Substantia nigra (tissue), 51 donors: ENCODE measurements at places on chromosomes 12 and 14.

DNA sequence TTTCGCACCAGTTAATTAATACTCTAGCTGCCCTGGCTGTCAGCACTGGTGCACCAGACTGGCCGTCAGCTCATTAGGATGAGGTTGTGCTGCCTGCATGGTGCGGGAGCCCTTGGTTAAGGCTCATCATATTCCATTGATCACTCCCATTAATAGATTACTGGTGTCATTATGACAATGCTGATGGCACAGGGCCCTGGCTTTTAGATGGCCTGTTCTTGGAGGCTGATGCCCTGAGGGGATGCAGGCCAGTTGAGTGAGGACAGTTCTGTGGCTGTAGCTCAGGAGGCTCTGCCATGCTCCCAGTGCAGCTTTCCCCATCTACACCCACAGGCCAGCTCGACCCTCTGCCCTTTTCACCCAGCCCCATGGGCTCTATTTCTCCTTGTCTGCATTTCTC is 126.6 kb downstream of the PRMT8 start:
- DNase-seq, result no peak

DNA sequence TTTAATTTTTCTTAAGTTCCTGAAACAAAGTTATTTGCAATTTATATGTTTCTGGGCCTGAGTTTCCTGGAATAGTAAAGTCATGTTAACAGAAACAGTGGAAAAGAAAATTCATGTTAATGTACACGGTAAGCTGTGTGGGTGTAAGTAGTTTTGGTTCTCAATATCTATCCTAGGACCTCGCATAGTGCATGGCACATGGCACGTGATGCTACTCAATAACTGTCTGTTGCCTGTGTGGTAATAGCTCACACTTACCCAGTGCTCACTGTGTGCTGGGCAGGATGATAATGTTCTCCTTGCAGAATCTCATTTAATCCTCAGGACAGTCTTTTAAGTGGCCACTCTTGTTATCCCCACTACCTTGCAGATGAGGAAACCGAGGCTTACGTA is 100.7 kb downstream of the DUSP16 start:
- no peak for DNase-seq

DNA sequence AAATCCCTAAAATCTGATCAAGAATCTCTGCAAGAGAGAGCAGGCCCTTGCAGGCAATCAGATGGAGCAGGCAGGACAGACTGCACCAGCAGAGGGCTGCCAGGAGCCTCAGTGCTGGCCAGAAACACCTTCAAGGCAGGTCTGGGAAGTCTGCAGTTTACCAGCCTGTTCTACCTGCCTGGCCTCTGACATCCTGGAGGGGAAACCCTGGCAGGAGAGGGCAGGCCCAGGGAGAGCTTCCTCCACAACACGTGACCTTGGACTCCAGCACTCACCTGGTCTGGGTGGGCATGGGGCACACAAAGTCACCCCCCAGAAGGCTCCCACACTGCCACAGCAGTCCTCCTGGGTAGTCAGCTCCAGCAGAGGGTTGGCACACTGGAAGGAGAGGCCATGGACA is 56.0 kb downstream of the ISCA2 start:
- no peak for DNase-seq

GRCh38 chr12:16605642-16606116 is 283 bp downstream of the LMO3 start:
- no peak for DNase-seq

DNA sequence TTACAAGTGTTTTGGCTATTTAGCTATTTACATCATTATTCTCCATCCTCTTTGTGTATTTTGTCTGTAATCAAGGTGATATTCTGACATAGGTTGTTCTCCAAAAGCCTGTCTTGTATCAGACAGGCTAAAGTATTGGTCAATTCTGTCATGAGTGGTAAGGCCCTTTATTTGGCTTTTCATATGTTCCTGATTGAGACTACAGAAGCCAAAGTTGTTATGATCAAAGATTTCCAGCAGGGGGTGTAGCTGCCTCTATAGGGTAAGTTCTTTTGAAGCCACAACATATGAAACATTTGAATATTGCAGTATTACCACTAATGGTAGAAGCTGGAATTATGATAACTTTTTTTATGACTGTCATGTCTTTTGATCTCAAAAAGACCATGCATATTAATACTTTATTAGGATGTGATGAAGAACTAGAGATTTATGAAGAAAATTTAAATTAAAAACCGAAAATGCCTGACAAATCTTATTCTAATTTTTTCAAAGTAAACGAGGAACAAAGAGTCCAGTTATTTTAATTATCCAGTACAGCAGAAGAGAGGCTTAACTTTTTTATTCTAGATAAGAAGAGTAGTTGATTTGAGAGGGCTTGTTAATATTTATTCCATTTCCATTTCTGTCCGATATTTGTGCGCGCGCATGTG is 3.4 kb upstream of the ARHGAP5 start:
- no peak for DNase-seq

- no peak for DNase-seq
Measured at GRCh38 chr12:67026487-67027246, 242.5 kb upstream of the CAND1 start.

DNA sequence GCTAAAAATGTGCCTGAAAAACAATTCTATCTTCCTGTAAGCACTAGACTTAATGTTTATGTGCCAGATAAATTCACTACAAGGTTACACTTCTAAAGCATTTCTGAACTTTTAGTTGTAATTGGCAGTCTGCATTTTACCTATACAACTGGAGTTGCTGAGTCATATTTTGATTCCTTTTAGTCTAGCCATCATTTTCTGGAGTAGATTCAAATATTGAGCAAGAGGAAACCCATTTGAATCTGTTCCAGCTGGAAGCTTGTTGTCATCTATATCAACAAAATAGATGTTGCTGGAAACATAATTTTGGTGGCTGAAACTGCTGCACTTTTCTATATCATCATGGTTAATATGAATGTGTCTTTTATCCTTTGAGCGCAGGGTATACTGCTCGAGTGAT is 122.2 kb upstream of the CCDC175 start:
- no peak for DNase-seq

DNA sequence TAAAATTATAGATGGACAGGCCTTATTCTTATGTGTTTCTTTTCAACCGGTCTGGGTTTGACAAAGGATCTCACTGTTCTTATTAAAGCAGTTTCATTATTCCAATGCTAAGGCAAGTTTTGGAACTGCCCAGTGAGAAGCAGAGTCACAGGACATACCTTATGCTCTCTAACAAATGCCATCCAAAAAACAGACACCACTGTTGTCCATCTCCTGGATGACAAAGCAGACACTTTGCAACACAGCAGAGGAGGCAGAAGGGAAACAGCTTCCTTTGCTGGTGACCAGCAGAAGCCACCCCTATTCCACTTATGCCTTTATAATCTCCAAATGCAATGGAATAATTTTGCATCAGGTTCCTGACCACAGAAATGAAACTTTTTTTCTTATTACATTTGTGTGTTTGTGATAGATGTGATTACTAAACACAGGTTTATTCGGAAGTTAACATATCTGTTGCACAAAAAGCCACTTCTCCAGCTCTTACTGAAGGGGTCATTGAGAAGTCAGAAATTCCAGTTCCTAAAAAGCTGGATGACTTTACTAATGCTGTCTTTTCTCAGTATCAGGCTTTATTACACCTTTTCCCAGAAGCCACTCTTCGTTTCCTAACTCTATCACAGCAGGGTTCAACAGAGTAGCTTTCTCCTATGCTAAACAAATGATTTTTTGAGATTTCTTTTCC is 115.6 kb downstream of the BTG1 start:
- no peak for DNase-seq

- DNase-seq, result no peak
Measured at GRCh38 chr12:53222806-53223261, 9.2 kb downstream of the RARG start.

GRCh38 chr14:40122968-40123648 is 690.9 kb upstream of the FBXO33 start:
- no peak for DNase-seq

DNA sequence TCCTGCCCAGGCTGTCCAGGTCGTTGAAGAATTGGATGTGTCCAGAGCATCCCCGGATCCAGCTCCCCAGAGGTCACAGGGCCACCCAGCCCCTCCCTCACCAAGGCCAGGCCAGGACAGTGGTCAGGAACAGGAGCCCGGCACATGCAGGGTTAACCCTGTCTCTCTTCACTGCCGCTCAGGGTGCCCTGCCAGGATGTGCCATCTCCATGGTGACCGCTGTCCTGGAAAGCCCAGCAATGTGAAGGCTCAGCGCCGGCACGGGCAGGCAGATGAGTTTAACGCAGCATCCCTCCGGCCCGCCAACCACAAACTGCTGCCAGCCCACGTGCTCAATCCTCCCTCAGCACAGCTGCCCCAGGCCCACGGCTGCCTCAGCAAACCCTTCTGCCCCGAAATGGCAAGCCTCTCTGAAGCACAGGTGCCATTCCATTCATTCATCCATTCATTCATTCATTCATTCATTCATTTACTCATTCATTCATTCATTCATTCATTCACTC is 4.4 kb downstream of the TMEM179 start:
- no peak for DNase-seq

GRCh38 chr14:83873669-83874068 is 1656.3 kb upstream of the FLRT2 start:
- DNase-seq, result no peak
